ENCODE measurements at places on chromosomes 11 and 22.

DNA sequence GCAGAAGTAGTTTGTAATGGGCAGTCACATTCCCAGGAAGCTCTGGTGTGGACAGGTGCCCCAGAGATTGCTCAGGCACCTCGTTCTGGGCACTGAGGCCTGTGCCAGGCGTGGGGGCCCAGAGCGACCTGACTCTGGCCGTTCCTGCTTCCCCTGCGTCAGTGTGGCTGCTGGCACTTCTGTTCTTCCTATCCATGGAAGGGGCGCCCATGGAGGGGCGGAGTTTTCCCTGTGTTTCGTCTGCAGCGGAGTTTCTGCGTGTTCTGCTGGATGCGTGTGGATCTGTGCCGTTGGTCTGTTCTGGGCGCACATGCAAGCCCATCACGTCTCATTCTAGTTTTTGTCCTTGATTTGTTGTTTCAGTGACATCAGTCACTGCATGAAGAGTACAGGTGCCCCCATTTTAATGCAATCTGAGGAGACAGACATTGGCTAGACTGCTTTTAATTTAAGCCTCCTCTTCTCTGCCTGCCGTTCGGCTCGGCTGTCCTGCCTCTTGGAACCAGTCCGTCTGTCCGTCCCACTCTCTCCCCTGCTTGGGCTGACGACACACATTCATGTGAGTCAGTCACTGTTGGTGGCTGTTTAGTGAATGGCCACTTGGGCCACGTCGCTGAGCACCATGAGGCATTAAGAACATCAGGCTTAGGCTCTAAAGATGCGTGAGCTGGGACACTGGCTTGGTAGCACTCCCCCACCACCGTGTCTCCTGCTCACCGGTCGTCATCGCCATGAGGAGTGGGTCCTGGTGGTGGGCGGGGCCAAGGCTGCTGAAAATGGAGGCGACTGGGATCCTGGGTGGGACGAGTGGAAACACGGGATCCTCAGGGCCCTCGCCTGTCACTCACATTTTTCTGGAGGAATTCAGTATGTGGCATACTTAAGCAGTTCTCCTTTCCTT, 255.8 kb downstream of the TBC1D22A start:
- no peak for DNase-seq

- no peak for DNase-seq
These were observed 82.5 kb downstream of the SGSM3 start for GRCh38 chr22:40452730-40453487.

- no peak for DNase-seq
These were observed 47.1 kb downstream of the PISD start for GRCh38 chr22:31614781-31615490.

- no peak for DNase-seq
These were observed 75.4 kb upstream of the RCN1 start for GRCh38 chr11:32015427-32015826.

- no peak for DNase-seq
These were observed 2.1 kb downstream of the FADD start for GRCh38 chr11:70205049-70205725.

DNA sequence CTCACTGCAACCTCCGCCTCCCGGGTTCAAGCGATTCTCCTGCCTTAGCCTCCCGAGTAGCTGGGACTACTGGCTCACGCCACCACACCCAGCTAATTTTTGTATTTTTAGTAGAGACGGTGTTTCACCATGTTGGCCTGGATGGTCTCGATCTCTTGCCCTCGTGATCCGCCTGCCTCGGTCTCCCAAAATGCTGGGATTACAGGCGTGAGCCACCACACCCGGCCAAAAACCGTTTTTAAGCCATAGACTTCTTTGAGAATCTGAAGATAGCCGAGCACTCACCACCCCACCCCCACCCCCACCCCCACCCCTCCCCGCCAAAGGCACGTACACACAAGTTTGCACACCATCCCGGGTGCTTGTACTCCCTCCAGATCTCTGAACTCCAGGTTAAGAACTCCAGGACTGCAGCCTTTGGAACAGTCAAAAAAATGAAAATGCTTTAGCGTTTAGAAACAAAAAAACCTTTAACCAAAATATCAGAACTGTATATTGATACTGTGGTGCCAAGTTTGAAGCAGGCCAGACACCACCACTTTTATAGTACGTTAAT, 1.5 kb downstream of the CRKL start:
- DNase-seq: no peak

DNA sequence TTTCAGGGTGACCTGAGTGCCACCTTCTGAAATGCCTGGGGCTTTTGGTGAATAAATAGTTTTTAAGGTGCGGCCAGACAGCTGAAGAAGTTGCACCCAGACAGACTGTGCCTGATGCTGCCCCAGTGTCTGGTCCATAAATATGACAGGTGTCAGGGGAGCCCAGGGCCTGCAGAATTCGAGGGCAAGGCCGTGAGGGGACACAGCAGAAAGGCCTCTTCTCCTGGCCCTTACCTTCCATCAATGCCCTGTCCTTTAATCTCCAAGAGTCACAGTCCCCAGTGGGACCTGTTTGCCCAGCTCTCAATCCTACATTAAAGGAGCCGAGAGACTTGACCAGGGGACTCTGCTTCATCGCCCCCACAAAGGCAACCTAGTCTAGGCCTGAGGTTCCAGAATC, 45.7 kb downstream of the NAT10 start:
- DNase-seq: no peak

- no peak for DNase-seq
These were observed 20.8 kb downstream of the CARS1 start for GRCh38 chr11:3036419-3036818.
